ENCODE measurements at places on chromosomes 12 and 14.

GRCh38 chr12:100493396-100494012, 19.8 kb downstream of the NR1H4 start:
- no peak for DNase-seq

- DNase-seq, result no peak
Observed at GRCh38 chr14:94483071-94483451, 7.1 kb upstream of the SERPINA9 start.

DNA sequence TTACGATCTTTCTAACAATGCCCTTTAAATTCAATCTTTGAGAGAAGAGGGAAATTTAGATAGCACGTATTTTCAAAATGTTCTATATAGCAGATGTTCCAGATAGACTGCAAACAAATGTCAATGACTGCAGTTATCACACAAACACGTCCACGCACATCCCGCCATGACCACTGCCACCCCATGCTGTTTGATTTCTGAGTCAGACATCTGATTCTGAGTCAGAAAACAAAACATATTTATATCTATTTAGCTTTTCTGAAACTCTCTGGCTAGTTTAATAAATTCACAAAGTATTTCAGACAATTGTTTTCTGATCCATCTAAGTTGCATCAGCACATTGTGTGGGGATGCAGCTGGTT, 105.9 kb upstream of the BCAT1 start:
- DNase-seq, result no peak

- DNase-seq, result no peak
Observed at GRCh38 chr12:88471331-88472045, 108.8 kb downstream of the KITLG start.

- DNase-seq, result no peak
Observed at GRCh38 chr12:22289250-22289649, 45.3 kb downstream of the ST8SIA1 start.

DNA sequence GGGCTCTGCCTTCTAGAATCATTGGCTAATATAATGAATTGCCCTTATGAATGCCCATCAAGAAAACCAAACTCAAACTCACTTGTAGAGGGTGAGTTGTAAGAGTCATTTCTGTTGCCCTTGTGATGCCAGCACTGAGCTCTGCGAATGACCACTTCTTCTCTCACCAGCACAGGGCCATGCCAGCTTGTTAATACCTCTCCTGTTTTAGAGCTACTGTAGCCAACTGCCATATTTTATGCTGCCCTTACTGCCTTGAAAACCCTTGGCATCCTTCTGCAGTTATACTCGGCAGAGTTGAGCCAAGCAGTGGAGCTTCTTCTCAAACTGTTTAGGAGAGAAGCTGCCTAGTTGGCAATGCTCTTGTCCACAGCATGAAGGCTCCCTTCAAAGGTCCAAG, 8.1 kb downstream of the KRT75 start:
- no peak for DNase-seq

DNA sequence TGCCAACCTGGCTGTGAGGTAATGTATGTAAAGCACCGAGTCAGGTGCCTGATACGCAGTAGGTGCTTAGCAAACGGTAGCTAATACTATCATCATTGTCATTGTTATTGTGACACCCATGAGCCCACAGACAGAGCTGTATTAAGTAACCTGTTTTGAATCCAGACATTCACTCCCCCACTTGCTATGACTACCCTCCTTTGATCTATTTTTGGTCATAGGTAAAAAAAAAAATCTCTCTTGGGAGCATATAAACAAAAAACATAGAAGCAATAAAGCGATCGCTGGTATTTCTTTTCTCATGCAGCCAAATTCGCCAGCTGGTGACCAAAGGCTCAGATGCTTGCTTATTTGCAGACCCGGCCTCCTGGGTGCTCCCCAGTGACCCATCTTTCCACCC, 330.2 kb downstream of the DPF3 start:
- no peak for DNase-seq

DNA sequence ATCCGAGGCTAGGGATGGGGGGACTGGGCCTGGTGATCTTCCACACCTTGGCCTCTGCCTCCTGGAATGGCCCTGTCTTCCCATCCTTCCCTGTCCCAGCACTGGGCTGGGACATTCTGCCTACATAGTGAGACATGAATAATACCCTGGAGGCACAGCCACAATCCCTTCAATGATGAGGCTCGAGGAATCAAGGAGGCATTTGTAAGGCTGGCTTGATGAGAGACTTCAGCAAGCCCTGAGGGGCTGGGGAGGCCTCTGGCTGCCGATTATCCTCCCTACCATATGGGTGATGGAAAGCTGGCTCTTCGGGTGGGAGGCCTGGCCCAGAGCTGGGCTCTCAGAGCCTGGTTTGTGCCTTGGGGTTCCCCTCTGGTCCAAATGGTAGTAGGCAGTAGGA, 92.5 kb downstream of the CALM1 start:
- DNase-seq, result no peak

DNA sequence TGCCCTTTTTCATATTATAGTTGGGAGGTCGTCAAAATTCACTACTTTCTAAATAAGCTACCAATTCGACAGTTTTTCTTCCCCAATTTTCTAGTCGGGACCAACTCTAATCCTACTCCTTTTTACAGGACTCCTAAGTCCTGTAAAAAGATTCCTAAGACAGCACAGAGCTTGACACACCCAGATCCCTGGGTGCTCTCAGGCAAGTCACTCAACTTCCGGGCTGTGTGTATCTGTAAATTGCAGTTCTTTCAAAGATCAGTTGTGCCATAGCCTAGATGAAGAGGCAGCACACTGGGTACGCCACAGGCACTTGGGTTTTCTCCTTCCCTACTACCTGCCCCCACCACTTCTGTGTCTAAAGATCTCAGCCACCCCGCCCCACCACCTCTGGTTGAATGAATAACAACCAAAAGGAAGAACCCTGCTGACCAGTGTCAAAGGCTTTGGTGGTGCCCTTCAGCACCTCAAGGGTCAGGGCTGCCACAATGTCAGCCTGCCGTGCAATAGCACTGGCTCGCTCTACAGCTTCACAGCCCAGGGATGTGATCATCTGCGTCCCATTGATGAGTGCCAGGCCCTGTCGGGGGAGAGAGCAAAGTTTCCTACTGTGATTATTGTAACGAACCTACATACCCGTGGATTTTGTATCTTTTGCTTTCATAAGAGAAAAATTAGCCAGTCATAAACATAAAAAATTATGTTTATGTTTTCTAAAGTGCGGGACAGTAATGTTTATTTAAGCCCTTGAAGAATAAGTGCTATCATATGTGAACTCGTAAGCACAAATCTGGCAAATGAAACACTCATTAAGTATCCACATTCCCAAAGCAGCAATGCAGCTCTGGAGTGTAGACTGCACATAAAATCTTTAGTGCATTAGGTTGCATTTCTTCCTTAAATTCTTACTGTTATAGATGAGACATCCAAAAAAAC, 9.2 kb downstream of the HAL start:
- DNase-seq, result no peak

DNA sequence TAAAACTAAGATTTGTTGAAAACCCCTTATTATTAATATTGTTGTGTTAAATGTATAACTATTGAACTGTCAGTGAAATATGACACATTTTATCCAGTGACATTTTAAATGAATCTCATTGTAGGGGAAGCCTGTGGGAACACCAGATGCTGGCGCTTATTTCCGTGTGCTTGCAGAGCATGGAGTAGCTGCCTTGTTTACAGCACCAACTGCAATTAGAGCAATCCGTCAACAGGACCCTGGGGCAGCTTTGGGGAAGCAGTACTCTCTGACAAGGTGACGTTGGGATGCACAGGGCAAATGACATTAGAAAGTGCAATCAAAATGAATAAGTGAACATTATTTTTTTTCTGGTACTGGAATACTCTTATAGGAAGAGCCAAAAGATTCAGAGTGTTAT, 96.8 kb downstream of the ACSS3 start:
- no peak for DNase-seq

DNA sequence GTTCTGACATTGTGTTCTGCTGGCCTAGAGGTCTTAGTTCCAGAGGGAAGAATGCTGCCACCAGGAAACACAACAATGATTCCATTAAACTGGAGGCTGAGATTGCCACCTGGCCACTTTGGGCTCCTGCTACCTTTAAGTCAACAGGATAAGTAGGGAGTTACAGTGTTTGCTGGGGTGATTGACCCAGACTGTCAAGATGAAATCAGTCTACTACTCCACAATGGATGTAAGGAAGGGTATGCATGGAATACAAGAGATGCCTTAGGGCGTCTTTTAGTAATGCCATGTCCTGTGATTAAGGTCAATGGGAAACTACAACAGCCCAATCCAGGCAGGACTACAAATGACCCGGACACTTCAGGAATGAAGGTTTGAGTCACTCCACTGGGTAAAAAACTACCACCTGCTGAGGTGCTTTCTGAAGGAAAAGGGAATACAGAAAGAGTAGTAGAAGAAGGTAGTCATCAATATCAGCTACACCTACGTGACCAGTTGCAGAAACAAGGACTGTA, 852.6 kb downstream of the LRFN5 start:
- no peak for DNase-seq

DNA sequence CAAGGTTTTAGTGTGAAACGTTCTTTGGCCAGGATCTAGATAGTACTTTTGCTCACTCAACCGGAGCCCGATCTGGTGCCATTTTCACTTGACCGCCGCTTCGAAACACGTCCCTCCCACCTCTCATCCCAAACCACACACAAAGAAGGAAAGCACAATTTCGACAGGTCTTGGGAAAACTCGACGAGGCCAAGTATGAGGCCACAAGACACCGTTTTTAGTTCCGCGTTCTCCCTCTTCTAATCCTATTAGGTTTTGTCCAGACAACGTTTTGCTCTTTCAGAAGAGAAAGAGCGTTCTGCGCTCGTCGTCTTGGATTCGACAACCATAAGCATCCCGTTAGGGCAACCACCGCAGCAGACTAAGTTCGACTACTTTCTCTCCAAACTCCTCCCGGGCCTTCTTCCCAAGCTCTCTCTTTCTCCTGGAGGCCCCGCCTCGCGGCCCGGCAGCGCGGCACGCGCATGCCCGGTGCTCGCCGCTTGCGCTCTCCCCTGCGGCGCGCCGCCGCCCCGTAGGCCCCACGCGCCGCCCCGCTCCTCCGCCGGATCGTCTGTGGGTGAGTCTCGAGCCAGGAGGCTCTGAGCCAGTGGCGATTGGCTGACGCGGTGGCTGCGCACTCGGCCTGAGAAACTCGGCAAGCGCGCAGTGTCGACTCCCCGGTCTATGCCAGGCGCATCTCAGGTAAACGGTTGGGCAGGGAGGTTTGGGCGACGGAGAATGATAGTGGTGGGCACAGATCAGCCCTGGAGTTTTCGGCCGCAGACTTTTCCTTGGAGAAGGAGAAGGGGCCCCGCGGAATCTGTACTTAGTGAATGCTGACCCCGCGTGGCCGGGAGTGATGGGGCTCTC, at the start of gene MIPOL1:
Gene MIPOL1 (plus strand): TSS at position 517 of the 852 bp plus-strand sequence. CDS start 49,952 bp downstream, outside the sequence.
- DNase-seq, result peak; percentile 93

DNA sequence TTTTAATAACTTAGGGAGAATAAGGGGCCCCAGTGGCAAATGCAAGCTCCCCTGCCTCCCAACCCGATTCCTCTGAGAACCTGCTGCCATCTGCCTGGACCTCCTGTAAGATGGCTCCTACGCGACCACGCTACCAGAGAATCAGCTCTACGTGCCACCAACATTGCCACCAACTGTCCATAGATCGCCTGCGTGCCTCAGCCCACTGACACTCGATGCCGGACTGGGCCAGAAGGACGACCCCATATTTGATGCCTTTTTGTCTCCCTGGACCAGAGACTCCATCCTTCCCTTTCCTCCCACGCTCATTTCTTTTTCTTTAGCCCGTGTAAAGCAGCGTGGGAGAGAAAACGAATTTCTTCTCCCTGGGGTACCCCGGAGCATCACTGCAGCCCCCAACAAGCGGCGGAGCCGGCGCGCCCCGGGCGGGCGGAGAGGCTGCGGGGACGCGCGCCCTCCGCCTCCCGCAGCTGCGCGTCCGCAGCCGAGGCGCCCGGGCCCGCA, 565 bp upstream of the KLHL42 start:
- peak; percentile 89 for DNase-seq

GRCh38 chr14:24184104-24184970, 4.3 kb downstream of the IPO4 start:
- no peak for DNase-seq

DNA sequence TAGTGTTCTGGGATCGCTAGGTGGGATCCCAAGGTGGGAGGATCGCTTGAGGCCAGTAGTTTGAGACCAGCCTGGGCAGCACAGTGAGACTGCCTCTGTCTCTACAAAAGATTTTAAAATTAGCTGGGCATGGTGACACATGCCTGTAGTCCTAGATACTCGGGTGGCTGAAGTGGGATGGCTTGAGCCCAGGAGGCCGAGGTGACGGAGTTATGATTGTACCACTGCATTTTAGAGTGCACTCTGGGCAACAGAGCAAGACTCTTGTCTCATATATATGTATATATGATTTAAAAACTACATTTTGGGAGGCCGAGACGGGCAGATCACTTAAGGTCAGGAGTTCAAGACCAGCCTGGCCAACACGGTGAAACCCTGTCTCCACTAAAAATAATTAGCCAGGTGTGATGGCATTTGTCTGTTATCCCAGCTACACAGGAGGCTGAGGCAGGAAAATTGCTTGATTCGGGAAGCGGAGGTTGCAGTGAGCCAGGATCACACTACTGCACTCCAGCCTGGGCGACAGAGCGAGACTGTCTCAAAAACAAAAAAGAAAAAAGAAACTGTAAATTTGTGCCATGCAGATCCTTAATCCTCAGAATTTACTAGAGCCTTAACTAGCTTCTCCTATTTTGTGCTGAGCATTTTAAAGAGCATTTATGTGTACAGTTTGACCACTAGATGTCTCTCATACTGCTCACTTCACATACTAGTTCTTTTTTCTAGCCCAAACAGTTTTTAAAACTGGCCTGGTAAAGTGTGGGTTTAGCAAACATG, 114.8 kb downstream of the MON2 start:
- DNase-seq, result peak; percentile 44

GRCh38 chr14:53744857-53745256, 211.8 kb downstream of the BMP4 start:
- no peak for DNase-seq

- DNase-seq, result no peak
Observed at GRCh38 chr14:59265808-59266207, 77.3 kb downstream of the DAAM1 start.

GRCh38 chr12:29843036-29843435, 59.3 kb upstream of the TMTC1 start:
- DNase-seq, result no peak

GRCh38 chr12:2335513-2335912, 282.7 kb downstream of the CACNA1C start:
- no peak for DNase-seq

GRCh38 chr12:88775742-88776151, 195.5 kb upstream of the KITLG start:
- no peak for DNase-seq

- DNase-seq, result no peak
Observed at GRCh38 chr12:61095111-61095510, 1165.1 kb upstream of the USP15 start.
